Activated CD4-positive, alpha-beta memory T cell treated with anti-CD3 and anti-CD28 coated beads, Interleukin-2, amount 10 ng/mL, durations not matched to agents 7 days and 5 days (primary cell): ENCODE measurements at places on chromosomes 4 and X. TPM values are rescaled to one million over a fixed set of nuclear protein-coding genes. Genes with fewer than 3 reads are reported as not detected.
A peak's percentile ranks its signal among the peaks of the same experiment; 100 is the strongest.

- no peak overlapping the region for H3K27ac ChIP-seq
- DNase-seq = no peak
- H3K4me1 ChIP-seq = no peaks in the 10 kb centered on the region
Observed at GRCh38 chrX:106874075-106874474, 29.1 kb downstream of the RIPPLY1 start.

DNA sequence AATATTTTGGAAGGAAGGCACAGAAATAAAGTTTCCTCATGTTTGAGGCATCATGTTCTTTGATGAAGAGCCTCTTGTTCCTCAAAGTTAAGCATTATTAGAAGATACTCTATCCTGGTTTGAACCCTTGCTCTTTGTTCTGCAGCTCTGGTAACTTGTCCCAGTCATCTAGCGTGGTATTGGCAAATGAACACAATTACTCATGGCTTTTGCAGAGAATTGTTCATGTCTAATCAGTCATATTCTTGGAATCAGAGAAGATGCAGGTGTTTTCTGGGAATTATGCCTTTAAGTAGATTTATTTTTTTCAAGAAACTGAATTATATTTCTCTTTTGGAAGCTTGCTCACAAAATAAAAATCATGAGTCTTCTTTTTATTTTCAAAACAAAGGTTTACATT, 52.9 kb upstream of the HPGDS start:
- peaks cover 1% of the 10 kb centered on the region for H3K27me3 ChIP-seq
- H3K4me3 ChIP-seq = no peak overlapping the region
- no peaks in the 10 kb centered on the region for H3K36me3 ChIP-seq
- no peak overlapping the region for H3K27ac ChIP-seq
- no peaks in the 10 kb centered on the region for H3K4me1 ChIP-seq
- no peak for DNase-seq

DNA sequence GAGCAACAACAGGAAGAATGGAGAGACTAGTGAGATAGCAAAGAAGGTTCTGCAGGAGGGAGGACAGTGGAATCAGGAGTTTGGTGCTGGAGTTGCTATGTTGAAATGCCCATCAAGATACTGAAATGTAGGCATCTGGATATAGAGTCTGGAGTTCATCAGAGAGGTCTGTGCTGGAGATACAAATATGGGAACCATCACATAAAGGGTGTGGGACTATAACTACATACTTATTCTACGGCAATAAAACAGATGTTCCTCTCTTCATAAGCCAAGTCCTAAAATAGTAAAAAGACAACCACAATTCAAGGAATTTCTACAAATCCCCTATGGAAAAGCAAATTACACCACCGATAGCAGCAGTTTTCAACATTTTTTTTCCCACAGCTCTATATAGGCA, 1.6 kb downstream of the MED14 start:
- peaks cover 15% of the 10 kb centered on the region for H3K36me3 ChIP-seq
- DNase-seq = no peak
- H3K4me3 ChIP-seq = peak overlapping the region; percentile 83
- H3K4me1 ChIP-seq = peaks cover 42% of the 10 kb centered on the region
- H3K27ac ChIP-seq = peak overlapping the region; percentile 33
- H3K27me3 ChIP-seq = no peaks in the 10 kb centered on the region

The ARHGEF6 gene
- 119 TPM for total RNA-seq

DNA sequence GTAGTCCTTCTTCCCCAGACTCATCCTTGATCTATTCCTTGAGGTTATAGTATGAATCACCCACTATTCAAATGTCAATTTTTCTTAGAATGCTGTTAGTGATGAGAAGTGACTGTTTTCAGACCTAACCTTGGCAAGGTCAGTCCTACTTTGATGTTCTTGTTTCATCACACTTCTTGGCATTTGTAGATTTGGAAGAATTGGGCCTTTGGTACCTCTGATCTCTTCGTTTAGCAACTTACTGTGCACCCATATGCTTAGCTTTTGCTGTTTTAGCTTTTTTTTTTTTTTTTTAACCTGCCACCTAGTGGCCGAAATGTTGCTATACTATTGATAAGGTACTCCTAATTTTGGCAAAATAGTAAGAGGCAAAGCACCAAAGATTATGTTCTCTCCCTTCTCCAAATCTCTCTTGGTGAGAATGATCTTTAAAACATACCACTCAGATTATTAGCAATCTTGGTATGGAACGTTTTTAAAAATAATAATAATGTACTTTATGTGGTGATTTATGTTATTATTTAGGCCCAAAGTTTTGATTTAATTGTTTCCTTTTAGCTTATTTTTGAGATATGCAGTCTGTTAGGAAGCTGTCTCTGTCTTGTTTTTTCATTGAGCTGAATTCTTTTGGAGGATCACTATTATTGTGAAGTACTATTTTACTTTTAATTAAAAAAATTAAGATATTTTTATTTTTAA, 16.6 kb downstream of the DCK start:
- H3K36me3 ChIP-seq = peaks cover 56% of the 10 kb centered on the region
- H3K4me3 ChIP-seq = no peak overlapping the region
- peaks cover 41% of the 10 kb centered on the region for H3K4me1 ChIP-seq
- no peak for DNase-seq
- no peaks in the 10 kb centered on the region for H3K27me3 ChIP-seq
- no peak overlapping the region for H3K27ac ChIP-seq

The CLCN4 gene
- total RNA-seq = not detected

DNA sequence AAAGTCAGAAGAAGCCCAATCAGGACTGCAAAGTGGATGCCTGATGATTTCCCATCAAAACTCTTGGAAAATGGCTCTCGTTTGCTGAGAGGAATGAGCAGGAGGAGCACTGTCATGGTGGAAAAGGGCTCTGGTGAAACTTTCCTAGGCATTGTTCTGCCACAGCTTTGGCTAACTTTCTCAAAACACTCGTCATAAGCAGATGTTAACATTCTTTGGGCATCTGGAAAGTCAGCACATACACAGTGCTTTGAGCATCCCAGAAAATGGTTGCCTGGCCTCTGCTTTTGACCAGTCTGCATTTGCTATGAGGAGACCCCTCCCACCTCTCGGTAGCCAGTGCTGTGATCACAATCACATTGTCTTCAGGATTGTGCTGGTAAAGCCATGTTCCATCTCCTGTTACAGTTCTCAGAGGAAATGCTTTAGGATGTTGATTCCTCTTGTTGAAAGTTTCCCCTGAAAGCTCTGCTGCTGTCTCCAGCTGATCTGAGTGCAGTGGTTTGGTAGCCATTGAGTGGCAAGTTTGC, 25.2 kb upstream of the TBC1D14 start:
- DNase-seq = no peak
- H3K27me3 ChIP-seq = no peaks in the 10 kb centered on the region
- no peak overlapping the region for H3K27ac ChIP-seq
- peaks cover 33% of the 10 kb centered on the region for H3K36me3 ChIP-seq
- H3K4me1 ChIP-seq = peaks cover 1% of the 10 kb centered on the region

DNA sequence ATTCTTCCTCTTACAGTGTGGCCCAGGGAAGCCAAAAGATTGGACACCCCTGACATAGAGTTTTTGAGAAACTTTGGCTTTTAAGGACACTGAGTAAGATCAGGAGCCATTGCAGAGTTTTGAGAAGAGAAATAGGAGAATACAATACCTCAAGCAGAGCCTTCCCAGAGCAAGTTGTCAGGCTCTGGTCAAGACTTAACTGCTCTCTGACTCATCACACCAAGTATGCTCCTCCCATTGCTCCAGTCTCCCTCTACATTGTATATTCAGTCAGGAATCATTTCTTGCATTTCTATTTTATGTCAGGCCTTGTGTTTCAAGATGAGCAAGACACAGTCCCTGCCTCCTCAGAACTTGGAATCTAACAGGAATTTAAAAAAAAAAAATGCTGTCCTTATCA, 176.4 kb upstream of the FMR1 start:
- H3K27ac ChIP-seq = no peak overlapping the region
- H3K27me3 ChIP-seq = no peaks in the 10 kb centered on the region
- no peak for DNase-seq
- H3K4me3 ChIP-seq = no peak overlapping the region
- H3K36me3 ChIP-seq = no peaks in the 10 kb centered on the region

DNA sequence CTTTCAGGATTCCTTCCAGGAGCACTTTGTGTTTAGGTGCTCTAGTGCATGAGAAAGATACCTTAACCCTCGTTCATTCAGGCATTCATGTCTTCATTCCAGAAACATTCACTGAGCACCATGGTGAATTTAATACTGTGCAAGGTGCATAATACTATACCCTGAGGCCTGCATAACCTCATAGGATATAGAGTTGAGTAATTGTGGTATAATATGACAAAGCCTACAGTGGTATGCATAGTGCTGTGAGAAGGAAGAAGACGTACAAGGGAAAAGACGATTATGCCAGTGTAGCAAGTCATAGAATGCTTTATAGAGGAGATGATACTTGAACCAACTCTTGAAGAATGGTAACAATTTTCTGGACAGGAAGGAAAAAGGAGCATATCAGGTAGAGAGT, 34.3 kb downstream of the MTM1 start:
- DNase-seq = no peak
- H3K36me3 ChIP-seq = peaks cover 65% of the 10 kb centered on the region
- H3K27ac ChIP-seq = no peak overlapping the region

- H3K27me3 ChIP-seq = no peaks in the 10 kb centered on the region
- peaks cover 7% of the 10 kb centered on the region for H3K36me3 ChIP-seq
- H3K4me1 ChIP-seq = peaks cover 33% of the 10 kb centered on the region
Observed at GRCh38 chr4:77785669-77786068, 33.5 kb downstream of the CNOT6L start.

The RPL39 gene
- 2,070 TPM for total RNA-seq

DNA sequence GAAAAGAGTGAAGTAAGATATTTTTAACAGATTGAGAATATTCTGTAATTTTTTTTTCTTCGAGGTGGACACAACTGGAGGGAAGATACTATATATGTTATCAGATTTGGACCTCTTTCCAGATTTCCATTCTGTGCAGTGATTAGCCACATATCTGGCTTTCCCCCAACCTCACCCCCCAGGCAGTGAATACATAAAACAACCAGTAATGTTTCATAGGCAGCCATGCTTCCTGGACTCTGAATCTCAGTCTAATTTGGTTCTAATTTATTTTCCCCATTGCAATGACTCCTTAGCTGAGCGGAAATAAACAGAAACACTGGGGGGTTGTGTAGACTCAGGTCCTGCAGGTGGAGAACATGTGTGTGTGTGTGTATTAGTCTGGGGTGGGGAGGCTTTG, 226.5 kb downstream of the FBXW7 start:
- no peak overlapping the region for H3K27ac ChIP-seq
- no peak overlapping the region for H3K4me3 ChIP-seq
- peaks cover 2% of the 10 kb centered on the region for H3K27me3 ChIP-seq
- no peaks in the 10 kb centered on the region for H3K36me3 ChIP-seq

DNA sequence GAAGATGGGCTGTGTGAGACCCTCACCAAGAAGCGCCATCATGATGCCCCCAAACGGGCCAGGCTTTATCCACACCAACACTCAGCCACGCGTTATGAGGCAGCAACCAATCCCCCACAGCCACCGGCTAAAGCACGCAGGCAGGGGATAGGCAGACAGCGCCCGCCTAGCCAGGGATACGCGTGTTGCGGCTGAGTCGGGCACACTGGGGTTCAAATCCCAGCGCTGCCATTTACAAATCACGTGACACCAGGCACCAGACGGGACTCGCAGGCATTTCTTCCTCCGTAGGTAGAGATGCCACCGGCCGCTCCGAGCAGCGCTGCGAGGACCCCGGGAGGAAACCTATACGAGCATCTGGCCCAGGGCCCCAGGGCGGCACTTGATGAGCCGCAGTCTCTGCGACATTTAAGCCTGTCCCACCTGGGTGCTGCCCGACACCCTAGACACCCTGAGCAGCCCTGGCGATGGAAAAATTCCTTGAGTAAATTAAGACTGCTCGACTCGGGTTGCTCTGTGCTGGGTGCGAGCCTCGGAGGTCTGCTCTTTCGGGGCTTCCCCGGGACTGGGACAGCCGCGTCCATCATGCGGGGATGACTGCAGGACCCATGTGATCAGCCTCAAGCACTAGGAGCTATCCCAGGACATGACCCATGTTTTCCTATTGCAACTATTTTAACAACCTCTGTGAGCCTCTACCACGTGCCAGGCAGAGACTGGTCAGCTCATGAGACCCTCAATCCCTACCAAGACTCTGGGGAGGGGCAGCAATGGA, 6.3 kb downstream of the ABLIM2 start:
- peaks cover 9% of the 10 kb centered on the region for H3K27me3 ChIP-seq
- DNase-seq = no peak
- no peaks in the 10 kb centered on the region for H3K4me1 ChIP-seq

The ACE2 gene
- not detected for total RNA-seq

The LGI2 gene
- not detected for total RNA-seq

GRCh38 chr4:139684351-139684750, 18.7 kb downstream of the MGST2 start:
- H3K27ac ChIP-seq = no peak overlapping the region
- H3K4me3 ChIP-seq = no peak overlapping the region
- DNase-seq = no peak
- peaks cover 20% of the 10 kb centered on the region for H3K4me1 ChIP-seq

The PPP4R3C gene
- total RNA-seq = not detected

The FGG gene
- total RNA-seq = not detected

The AFM gene
- total RNA-seq = not detected

GRCh38 chrX:149074398-149074797, 430.7 kb downstream of the IDS start:
- H3K4me3 ChIP-seq = no peak overlapping the region
- no peak overlapping the region for H3K27ac ChIP-seq
- H3K36me3 ChIP-seq = no peaks in the 10 kb centered on the region

The EFHC2 gene
- 0.63 TPM for total RNA-seq

DNA sequence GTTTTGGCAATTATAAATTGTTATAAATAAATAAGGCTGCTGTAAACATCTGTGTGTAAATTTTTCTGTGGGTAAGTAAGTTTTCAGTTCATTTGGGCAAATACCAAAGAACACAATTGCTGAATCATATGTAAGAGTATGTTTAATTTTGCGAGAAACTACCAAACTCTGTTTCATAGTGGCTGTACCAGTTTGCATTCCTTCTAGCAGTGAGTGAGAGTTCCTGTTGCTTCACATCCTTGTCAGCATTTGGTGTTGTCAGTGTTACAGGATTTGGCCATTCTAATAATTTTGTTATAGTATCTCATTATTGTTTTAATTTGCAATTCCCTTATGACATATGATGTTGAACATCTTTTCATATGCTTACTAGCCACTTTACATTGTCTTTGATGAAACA, 48.4 kb downstream of the ARFIP1 start:
- no peak overlapping the region for H3K4me3 ChIP-seq
- no peaks in the 10 kb centered on the region for H3K4me1 ChIP-seq
- H3K27ac ChIP-seq = no peak overlapping the region
- no peak for DNase-seq
- H3K36me3 ChIP-seq = peaks cover 22% of the 10 kb centered on the region

DNA sequence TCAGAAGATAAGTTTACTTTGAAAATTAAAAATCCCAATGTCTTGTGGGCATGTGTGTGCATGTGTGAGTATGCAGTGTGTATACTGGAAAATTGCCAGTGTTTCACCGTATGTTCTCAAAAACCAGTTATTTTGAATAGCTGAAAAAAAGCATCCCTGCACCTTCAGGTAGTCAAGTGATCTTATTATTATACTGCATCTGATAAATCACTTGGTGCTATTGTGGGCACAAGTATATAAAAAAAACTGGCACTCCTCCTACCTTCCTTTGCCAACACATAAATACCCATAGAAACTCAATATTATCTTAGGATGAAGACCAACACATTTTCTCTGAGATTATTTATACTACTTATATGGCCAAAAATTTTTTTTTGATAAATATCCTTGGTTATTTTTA, 91.5 kb upstream of the MAP9 start:
- H3K4me1 ChIP-seq = no peaks in the 10 kb centered on the region
- H3K4me3 ChIP-seq = no peak overlapping the region
- DNase-seq = no peak
- no peaks in the 10 kb centered on the region for H3K27me3 ChIP-seq
- no peak overlapping the region for H3K27ac ChIP-seq

- no peaks in the 10 kb centered on the region for H3K4me1 ChIP-seq
- no peak overlapping the region for H3K4me3 ChIP-seq
- H3K27ac ChIP-seq = no peak overlapping the region
- no peak for DNase-seq
- H3K27me3 ChIP-seq = peaks cover 4% of the 10 kb centered on the region
Observed at GRCh38 chrX:40853816-40854123, 118.4 kb upstream of the MED14 start.
